ENCODE measurements at places on chromosomes 5 and 9.

DNA sequence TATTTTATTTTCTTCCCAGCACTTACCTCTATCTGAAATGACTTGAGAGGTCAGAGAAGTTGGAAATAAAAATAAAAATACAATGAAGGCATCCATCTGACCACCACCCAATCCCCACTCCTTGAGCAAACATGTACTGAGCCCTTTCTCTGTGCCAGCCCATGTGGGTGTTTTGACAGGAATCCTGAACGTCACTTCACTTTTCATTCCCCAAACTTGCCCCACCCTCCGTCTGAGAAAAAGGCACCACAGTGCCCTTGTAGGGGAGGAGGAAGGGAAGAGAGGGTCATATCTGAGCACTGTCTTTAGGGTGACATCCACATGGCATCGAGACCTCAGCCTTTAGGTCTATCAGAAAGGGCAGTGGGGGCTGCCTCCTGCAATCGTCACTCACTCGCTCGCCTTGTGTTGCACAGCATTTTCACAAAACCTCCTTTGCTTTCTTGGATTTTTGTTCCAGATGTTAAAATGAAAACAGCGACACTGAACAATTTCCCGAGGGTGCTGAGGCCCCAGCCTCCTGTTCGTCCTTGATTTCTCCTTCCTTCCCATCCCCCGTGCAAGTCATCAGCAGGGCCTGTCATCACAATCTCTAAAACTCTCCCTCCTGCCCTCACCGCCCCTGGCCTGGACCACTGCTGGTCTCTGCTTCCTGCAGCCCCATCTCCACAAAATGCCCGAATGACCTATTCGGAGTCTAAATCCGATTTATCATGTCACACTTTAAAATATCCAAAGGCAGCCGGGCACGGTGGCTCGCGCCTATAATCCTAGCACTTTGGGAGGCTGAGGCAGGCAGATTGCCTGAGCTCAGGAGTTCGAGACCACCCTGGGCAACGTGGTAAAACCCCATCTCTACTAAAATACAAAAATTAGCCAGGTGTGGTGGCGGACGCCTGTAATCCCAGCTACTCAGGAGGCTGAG, 13.0 kb downstream of the HIGD2A start:
- no peak for DNase-seq

GRCh38 chr5:126492939-126493338, 69.7 kb downstream of the GRAMD2B start:
- no peak for DNase-seq

DNA sequence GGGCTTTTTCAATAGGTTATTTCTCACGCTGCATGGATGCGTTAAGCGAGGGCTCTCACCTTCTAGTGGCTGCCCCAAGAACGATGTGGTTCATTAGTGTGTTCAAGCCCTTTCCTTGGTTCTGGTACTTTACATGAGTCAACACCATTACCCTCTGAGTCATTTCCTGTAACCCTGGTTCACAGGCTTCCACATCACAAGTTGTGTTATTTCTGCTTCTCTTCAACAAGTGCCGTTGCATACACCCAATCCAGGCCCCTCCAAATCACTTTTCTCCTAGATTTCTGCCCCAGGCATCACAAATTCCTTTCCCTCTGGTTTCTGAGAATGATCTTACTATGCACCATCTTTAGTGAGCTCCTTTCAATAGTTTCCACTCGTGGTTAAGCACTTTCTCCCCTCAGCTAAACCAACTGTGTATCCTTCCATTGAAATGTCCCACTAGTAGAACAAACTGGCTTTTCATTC, 69.5 kb upstream of the RAD23B start:
- DNase-seq = no peak

GRCh38 chr9:113592876-113593575, 129.5 kb downstream of the RGS3 start:
- DNase-seq = no peak

GRCh38 chr5:54103871-54104270, 206.5 kb downstream of the ARL15 start:
- DNase-seq = no peak

DNA sequence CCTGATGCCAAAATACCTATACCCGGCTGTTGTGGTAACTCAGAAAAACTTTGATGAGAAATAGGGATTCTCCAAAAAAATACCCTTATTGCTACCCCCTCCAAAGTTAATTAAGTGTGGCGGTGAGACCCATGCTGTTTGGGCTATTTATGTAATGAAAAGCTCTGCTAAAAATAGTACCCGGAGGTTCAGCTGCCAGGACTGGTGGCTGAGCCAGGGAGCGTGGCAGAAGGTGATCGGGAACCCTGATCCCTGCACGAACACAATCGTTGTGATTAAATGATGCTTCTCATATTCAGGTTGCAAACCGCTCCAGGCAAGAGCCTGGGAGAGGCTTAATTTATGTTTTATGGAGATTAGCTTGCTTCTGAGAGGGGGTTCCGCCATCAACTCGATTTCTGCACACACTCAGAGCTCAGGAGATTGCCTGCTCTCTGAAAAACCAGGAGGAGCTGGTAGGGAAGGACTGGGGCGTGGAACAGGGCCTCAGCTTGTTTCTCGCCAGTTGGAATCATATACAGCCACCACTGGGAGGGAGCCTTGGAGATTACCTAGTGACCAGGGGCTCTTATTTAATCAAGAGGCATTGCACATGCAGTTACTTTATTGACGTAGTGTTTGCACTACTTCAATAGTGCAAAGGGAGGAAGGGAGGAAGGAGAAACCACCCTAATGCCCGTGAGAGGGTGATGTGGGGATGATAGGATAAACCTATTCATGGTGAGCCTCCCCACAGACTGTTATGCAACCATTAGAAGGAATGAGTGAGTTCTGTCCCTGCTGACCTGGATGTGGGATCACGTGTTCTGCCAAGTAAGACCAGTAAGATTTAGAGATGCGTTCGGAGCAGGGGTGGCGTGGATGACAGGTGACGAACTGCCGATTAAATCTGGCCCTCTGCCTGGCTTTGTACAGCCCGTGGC, 23.4 kb downstream of the HRH2 start:
- DNase-seq = no peak

DNA sequence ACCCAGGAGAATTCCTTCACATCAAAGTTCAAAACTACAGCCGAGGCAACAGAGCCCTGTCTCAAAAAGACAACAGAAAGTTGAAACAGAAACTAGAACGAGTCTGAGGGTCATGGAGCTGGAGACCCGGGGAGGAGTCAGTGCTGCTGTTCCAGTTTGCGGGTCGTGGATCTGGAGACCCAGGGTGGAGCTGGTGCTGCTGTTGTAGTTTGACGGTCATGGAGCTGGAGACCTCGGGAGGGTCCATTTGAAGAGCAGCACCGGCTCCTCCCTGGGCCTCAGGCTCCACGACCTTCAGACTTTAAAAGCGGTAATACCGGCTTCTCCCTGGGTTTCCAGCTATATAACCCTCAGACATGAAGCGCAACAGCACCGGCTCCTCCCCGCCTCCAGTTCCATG, 13.0 kb upstream of the LCN15 start:
- no peak for DNase-seq

GRCh38 chr9:13278023-13278367, 1.5 kb downstream of the MPDZ start:
- no peak for DNase-seq

- no peak for DNase-seq
Measured at GRCh38 chr5:142038735-142039134, 25.9 kb upstream of the GNPDA1 start.

DNA sequence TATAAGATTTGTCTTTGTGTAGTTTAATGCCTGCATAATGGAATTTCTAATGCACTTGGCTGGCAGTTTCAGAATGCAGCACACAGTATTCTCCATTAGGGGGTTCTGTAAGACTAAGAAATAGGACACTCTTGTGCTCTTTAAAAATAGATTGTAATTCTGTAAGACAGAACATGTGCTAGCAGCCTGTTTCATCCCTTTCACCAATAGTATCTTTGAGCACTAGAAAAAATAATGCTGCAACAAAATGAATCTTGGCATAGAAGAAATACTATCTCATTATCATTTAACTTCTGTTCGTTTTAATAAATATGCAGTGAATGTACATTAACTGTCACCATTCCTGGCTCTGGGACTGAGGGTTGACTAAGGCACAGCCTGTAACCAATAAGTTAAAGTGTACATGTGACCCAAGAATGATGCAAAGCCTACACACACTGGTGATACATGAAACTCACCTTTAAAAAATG, 23.8 kb upstream of the ZNF622 start:
- DNase-seq = no peak

- no peak for DNase-seq
Measured at GRCh38 chr5:76271836-76272235, 131.2 kb upstream of the IQGAP2 start.

- DNase-seq = no peak
Measured at GRCh38 chr9:114350636-114351401, 21.1 kb downstream of the ORM2 start.

DNA sequence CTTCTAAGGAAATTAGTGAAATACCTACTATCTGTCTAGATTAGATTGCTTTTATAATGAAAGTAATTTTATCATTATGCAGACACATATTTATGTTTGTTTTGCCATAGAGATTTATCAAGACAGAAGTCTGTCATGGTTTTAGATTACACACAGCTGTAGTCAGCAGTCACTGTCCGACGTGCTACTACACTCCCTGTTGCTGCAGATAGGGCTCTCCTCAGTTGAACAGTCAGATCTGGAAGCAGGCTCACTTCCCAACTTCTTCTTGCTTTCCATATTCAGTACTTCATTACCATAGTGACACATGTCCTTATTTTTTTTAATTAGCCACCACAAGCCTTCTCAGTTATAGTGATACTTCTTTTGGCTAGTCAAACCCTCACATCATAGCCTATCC, 329.9 kb upstream of the ITGA1 start:
- DNase-seq = no peak

- no peak for DNase-seq
Measured at GRCh38 chr5:96903300-96903699, 27.0 kb downstream of the ERAP2 start.

GRCh38 chr5:74762599-74762998, 4.3 kb downstream of the GFM2 start:
- DNase-seq = no peak

DNA sequence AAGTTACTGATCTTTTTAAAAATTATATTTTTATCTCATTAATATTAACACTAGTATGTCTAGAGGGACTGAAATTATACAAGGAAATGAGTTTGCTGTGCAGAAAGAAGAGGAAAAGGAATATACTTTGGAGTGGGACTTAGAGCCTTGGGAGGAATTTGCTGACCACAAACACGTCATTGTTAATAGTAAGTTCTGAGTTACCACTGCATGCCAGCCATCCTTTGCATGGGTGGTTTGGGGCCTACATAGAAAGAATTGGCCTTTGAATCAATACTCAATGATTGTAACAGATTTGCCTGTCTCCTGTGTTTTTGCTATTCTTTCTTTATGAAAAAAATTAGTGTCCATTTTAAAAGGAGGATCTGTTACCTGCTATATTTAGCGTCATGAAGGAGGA, 232.6 kb upstream of the TNC start:
- no peak for DNase-seq

DNA sequence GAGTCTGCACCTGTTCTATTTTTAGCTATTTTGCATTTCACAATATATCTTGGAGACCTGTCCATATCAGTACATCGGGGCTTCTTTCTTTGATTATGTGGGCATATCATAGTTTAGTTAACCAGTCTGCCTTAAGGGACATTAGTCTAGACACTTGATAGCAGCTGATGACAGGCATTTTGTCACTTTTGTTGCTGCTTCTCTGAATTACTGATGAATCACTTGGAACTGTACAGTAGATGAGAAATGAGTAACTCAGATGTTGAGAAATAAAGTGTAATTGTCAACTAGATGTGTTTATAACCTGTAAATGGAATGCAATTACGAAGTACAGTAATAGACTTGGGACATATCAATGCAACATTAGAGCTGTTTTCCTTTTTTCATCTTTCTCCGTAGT, 7.1 kb downstream of the ZFP2 start:
- DNase-seq = no peak

- DNase-seq = no peak
Measured at GRCh38 chr5:322281-322941, 897 bp downstream of the AHRR start.

- no peak for DNase-seq
Measured at GRCh38 chr9:135053133-135053532, 34.3 kb upstream of the OLFM1 start.

DNA sequence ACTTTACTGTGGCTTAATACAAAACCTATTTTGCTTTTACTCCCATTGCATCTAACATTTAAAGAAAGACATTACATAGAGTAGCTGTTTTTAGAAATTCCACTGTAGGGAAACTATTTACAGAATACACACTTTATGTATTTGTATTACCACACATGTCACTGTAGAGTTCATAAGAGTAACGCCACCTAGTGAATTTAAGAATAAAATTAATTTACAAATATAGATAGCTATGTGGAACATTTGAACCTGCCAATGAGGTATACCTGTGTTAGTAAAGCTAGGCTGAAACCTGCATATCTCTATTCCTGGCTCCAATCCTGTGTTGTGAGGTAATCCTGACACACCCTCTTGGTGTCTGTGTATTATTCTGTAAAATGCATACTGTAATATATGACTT, 234.4 kb downstream of the MAST4 start:
- DNase-seq = no peak

GRCh38 chr5:168951356-168951755, 349.6 kb downstream of the SLIT3 start:
- DNase-seq = no peak

DNA sequence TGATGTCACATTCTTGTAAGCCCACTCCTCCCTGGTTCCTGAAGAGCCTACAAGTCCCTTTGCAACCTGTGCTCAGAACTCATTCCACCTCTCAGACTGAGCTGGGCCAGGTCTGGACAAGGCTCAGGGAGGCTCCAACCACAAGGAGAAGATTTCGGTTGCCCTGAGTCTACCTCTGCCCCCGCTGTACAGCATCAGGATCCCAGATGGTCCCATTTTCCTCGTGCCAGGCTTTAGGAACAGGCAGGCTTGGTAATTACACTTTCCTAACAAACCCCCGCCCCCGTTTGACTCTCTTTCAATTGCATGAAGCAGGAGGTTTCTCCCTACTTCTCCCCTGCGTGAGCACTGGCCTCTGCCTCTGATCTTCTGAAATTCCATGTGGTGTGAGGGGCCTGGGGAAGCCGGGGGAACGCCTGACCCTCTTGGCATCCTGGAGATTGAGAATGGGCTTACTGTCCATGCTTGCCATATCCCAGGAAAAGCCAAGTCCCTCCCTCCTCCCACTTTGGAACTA, 86.9 kb upstream of the CTNNA1 start:
- no peak for DNase-seq

DNA sequence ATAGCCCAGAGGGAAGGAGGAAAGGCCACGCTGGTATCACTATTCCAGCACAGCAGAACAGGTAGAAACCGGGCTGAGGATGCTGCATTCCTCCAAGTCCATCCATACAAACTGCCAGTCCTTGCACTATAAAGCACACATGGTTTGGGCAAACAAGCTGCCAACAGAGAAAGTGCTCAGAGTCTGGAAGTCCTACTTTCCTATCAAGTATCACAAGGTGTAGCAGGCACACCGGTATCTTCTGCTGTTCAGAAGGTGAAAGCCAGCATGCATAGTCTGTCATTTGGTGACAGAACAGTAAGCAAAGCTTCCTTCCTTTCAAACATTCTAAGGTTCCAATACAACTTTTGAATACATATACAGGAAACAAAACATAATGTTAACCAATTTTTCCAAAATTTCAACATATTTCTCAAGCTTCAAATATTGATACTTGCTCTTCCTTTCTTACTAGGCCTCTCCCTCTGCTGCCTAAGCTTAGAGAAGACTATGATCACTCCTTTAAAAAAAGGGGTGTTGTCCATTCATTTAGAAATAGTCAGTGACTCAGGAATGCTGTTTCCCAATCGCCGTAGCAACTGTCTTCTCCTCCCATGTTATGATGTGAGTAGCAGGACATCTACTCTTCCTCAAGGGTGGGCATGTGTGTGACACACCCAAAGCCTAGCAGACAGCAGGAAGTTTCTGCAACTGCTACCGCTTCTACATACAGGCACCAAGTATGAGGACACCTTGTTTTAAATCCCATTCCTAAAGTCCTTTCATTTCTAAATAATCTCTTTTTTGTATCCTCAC, 14.7 kb downstream of the DIAPH1 start:
- no peak for DNase-seq
